ENCODE measurements at places on chromosomes 12 and 14. TPM values are rescaled to one million over a fixed set of nuclear protein-coding genes. Genes with fewer than 3 reads are reported as not detected.

DNA sequence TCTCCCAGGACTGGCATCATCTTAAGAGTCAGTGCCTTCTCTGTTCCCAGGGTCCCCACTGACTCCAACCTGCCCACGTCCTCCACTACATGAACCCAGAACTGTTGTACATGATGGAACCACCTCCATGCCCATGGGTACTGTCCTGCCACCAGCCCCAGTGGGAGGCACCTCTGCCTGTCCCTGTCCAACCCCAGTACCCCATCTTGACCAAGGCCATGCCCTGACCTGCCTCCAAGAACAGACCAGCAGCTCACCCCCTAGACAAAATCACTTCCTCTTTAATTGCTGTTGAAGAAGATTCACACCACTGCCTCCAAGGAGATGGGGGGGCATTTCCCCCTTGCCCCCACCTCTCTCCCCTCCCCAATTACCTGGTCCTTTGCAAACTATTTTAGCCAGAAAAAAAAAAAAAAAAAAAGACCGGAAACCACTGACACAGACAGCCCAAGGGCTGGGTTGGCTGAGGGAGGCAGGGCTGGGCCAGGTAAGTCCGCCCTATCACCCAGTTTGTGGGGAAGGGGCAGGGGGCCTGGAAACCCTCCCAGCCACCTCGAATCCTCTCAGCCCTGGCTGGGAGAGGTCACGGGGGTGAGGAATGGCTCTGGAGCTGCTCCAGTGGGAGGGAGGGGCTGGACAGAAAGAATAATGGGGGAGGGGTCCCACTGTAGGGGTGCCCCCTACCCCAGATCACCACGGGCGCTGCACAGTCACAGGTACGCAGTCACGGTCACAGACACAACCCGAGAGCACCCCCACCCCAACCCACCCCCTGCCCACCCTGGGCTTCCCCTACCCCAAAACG is 13.4 kb downstream of the AGAP2 start:
- no peak for ATAC-seq

- no peak for ATAC-seq
Observed at GRCh38 chr12:46101485-46101869, 111.1 kb upstream of the SCAF11 start.

GRCh38 chr14:57737598-57737997 is 128.3 kb downstream of the SLC35F4 start:
- ATAC-seq, result no peak

DNA sequence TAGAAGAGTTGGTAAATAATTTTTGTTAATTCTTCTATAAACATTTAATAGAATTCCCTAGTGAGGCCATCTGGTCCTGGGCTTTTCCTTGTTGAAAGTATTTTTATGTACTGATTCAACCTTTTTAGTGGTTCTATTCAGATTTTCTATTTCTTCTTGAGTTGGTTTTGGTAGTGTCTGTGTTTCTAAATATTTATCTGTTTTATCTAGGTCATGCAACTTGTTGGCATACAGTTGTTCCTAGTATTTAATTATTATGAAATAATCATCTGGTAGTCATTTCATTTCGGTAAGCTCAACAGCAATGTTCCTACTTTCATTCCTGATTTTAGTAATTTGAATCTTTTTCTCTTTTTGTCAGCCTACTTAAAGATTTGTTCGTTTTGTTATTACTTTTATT is 234.1 kb upstream of the GARIN2 start:
- no peak for ATAC-seq

- no peak for ATAC-seq
Observed at GRCh38 chr12:113751513-113751912, 214.6 kb downstream of the RBM19 start.

GRCh38 chr12:100508751-100509150 is 35.1 kb downstream of the NR1H4 start:
- no peak for ATAC-seq

DNA sequence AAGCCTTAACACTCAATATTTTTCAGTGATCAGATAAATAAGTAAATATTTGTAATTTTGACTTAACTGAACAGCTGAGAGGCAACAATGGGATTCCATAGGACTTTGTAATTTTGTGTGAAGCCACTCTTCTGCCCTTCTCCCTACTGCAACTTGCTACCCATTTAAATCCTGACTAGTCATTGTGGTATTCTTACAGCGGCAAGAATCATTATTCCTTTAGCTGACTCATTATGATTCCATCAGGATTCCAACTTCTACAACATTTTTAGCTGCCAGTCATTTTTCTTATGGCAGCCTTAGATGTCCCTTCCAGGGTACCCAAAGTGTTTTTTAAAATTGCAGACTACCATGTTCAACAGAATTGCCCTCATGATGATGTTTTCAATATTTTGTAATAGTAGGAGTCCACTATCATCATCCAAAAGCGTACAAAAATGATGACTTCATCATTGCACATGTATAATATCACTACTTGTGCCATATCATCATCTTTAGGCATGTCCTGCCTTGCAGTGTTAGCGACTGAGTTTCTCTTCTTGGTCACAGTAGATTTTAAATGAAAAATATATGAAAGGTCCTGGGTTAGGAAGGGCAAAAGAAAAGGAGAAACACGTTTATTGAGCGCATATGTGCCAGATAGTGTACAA is 5.1 kb upstream of the MAGOHB start:
- no peak for ATAC-seq

DNA sequence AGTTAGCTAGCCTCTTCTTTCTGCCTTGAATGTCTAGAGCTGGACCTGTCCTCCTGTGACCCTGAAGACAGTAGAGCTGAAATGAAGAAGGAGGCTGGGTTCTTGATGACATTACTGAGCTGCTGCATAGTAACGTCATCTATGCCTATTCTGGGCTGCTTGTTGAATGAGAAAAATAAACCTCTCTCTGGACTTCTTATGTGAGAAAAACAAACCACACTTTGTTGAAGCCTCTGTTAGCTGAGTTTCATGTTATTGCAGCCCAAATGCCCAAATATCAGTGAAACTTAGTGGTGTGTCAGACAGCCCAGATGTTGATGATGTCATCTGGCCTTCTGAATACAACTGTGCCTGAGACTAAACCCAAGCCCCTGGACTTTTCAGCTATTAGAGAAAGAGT is 67.0 kb upstream of the MAX start:
- no peak for ATAC-seq

DNA sequence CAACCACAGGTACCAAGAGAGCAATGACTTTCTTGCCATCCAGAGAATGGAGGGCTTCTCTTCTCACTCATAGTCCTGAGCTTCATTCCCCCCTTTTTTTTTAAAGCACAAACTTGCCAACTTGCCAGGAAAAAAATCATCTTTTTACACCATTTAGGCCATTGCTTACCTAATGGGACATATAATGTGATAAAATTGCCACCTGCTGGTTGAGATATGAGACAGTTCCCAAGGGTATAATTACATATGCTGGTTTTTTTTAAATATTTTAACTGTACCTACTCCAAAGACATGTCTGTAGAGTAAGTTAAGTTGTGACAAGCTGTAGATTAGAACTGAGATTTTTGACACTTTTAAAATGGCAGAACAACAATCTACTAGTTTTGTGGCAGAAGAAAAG is 519.1 kb upstream of the SEL1L start:
- ATAC-seq, result no peak

- no peak for ATAC-seq
Observed at GRCh38 chr12:47099610-47100009, 19.9 kb upstream of the AMIGO2 start.

DNA sequence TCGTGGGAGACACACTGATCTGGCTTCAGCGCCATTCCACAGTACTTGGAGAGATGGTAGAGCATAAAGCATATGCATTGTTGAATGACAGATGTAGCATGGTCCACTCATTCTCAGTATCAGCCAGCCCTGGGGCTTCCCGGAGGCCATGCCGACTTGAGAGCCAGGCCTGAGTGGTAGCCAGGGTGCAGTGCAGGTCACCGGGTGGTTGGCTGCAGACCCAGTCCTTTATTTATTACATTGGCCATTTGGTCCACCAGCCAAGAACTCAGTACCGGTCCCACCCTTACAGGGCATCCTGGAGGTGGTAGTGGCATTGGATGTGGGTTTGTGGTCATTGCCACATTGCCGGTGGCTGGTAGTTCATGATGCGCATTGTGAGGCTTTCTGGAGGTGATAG is 121.6 kb upstream of the RTL1 start:
- no peak for ATAC-seq

DNA sequence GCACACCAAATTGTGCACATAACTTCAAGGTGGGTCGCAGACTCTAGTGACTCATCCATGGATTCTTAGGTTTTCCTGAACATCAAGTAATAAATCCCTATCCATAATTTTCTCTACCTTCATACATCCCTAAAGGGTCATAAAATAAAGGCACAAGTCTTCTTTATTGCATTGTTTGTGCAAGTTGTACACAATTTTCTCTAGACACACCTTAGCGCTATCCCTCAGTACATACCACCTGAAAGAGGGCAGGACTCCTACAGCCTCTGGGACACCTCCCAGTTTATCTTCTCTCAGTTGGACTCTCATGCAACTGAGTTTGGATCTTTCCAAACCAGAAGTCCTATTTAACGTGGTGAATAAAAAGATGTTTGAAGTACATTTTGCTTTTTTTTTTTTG is 168.5 kb upstream of the BMP4 start:
- no peak for ATAC-seq

DNA sequence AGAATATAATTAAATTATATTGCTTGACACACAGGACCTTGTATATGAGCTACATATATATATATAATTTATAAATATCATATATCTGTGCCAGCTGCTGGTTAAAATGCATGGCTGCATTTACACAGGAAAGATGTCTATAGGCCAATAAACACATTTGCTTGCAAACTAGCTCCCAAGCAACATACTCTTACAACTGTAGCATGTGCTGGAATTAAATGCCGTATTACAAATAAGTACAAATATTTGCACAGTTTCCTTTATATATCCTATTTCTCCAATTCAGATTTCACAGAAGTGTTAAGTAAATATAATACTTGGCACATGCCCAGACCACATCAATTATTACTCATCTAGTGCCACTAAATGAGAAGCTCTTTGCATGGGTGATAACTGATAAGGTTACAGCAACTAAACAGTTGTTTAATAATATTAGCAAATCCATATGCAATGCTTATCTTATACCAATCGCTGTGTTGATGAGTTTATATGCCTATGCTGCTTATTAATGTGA is 66.7 kb upstream of the E2F7 start:
- ATAC-seq, result no peak

GRCh38 chr14:64324895-64325294 is 30.7 kb upstream of the ESR2 start:
- no peak for ATAC-seq

DNA sequence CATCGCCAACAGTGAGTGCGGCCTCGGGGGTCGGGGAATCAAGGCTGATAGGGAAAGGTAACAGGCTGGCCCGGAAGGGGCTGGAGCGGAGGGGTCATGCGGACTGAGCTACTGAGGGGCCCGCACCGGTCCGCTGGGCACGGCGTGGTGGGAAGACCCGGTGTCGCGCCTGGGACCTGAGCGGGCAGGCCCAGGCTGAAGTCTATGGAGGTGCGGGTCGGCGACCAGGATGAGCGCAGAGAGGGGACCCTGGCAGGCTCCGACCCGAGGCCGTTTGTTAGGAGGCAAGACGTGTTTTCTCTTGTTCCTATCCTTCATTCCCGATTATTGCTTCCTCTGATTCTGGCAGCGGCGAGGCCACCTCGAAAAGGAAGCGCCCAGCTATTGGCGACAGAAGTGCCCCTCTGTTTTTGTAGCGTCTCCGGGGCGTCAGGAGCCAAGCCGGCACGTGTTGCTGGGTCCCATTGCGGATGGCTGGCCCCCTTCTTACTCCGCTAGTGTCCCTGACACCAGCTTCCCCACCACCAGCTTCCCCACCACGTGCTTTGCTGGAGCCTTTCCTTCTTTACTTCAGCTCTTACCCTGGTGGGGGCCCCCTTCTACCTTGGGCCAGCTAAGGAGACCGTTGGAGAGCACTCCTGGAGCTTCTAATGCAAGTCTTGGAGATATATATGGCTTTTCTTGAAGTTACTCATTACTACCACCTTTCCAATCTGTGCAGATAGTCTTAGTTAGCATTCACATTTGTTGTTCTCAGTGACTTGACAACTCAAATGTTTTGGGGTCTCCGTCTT is 653 bp downstream of the PA2G4 start:
- ATAC-seq, result peak; percentile 33

- no peak for ATAC-seq
Observed at GRCh38 chr12:20829919-20830318, 19.4 kb downstream of the SLCO1B3 start.

DNA sequence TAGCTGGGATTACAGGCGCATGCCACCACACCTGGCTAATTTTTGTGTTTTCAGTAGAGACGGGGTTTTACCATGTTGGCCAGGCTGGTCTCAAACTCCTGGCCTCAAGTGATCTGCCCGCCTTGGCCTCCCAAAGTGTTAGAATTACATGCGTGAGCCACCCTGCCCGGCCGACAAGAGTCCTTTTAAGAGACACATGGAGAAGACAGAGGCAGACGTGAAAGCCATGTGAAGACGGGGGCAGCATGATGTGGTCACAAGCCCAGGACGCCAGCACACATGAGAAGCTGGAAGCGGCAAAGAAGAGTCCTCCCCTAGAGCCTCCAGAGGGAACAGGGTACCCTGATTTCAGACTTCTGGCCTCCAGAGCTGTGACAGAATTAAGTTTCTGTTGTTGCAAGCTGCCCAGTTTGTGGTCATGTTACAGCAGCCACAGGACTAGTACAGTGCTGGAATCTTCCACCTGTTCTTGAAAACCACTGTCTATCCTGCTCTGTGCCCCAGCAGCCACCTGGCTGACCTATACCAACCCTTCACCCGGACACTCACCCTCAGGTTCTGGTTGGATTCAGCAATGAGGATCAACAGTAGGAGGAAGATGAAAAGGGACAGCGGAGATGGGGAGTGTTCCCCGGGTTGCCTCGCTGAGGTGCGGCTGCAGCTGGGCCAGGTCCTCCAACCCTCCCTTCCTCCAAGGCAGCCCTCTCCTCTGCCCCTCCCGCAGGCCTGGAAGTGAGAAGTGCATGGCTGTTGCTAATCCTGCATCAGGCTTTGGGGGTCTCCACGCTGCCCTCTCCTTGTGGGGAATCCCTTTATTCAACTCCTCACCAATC is 16.9 kb downstream of the VPS37B start:
- peak; percentile 4 for ATAC-seq

Gene PLBD1
- total RNA-seq, result 56.5 TPM

Gene OTX2
- total RNA-seq, result not detected

Gene RNASE7
- 2.7 TPM for total RNA-seq

Gene FAM222A
- 5.4 TPM for total RNA-seq

Gene CCDC177
- not detected for total RNA-seq

Gene FANCM
- 4.9 TPM for total RNA-seq

Gene IKZF4
- 4.3 TPM for total RNA-seq

Gene RIC8B
- total RNA-seq, result 3.0 TPM

Gene BRMS1L
- 6.9 TPM for total RNA-seq

Gene PLEKHH1
- 4.5 TPM for total RNA-seq

Gene C12orf56
- 3.3 TPM for total RNA-seq

Measured in esophagus mucosa (tissue), 1 donor.